Stimulated activated CD4-positive, alpha-beta T cell treated with anti-CD3 and anti-CD28 coated beads, Interleukin-15, amount 100 ng/mL, for 24 hours (primary cell): ENCODE measurements at places on chromosomes 1 and 21.

- DNase-seq, result no peak
Measured at GRCh38 chr1:212133319-212133718, 97.8 kb downstream of the DTL start.

GRCh38 chr1:12496154-12496961 is 121.7 kb downstream of the DHRS3 start:
- DNase-seq, result no peak

DNA sequence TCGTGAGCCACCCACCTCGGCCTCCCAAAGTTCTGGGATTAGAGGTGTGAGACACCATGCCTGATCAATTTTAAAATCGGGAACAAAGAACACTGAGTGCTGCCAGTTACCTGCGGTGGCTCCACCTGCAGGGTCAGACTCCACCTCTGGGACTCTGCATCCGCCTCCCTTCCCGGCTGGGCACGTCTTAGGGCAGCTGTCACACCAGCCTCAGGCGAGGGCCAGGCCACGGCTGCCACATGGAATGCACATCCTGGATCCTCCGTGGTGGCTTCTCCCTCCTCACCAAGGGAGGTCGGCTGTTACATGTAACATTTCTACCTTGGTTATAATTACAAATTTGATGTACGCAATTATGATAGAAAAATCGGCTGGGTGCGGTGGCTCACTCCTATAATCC is 5.9 kb upstream of the MXRA8 start:
- DNase-seq, result no peak

DNA sequence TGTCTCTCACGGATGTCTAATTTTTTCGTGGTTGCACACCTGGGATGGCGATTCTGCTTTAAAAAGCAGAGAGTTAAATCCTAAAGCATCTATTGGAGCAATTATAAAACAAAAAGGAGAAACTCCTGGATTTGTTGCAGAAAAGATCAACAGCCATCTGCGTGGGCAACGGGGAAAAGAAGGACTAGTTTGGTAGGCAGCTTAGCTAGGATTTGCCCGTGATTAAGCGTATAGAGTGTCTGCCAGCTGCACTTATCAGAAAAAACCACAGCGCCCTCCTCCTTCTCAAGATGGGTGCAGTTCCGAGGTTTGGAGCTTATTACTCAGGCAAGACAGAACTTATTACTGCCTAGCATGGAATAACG is 526 bp upstream of the SLC25A24 start:
- peak; percentile 58 for DNase-seq

GRCh38 chr1:147794570-147794969 is 34.2 kb upstream of the GJA5 start:
- no peak for DNase-seq

DNA sequence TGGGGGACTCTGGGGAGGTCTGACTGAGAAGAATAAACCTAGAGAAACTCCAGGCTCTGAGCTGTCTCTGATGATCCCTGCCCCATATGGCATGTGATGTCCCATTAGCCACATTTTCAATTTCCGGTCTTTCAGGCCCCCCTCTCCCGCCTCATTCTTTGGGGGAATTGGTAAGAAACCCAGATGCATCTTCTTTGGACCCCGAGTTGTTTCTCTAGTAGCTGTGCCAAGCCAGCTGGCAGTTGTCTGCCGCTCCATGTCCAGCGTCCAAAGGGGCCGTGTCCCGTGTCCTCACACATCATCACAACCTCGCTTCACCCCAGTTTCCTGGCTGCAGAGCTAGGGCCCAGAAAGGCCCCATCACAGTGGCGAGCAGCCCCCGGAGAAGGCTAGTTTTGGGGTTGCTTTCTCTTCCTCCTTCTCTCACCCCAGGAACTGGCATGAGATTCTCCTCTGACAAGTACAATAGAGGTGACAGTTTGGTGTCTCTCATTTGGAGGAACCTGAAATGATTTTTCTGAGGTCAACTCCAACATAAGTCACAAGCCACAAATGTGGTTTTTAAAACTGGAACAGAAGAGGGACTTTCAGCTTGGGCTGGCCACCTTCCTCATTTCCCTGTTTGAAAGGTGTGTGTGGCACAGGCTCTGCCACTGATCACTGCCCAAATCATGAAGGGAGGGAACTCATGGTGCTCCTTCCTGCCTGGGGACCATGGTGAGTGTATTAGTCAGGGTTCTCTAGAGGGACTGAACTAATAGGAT is 6.4 kb upstream of the GPR157 start:
- no peak for DNase-seq

- no peak for DNase-seq
Measured at GRCh38 chr1:179709841-179710329, 33.2 kb upstream of the FAM163A start.

DNA sequence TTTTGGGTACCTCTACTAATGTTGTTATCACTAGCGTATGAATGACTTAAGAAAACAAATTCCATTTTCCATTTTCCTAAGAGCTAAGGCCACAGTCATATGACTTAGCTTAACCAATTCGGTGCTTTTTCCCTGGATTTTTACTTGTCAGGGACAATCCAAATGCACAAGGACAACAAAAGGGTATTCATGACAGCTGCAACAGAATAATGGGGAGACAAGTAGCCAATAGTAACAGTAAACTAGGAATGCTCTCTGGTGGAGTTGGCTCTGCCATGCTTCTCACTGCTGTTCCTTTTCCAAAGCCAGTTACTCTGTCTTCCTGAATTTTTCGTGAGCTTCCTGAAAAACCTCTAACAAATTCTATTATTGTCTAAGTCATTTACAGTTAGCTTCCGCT is 52.9 kb downstream of the LRRIQ3 start:
- DNase-seq, result no peak

GRCh38 chr1:32063261-32063681 is 9.5 kb upstream of the TMEM39B start:
- no peak for DNase-seq
